LHCN-M2 (cell line): ENCODE measurements at places on chromosomes 12 and 14.

GRCh38 chr14:58553959-58554358 is 83.8 kb upstream of the DACT1 start:
- DNase-seq = no peak

DNA sequence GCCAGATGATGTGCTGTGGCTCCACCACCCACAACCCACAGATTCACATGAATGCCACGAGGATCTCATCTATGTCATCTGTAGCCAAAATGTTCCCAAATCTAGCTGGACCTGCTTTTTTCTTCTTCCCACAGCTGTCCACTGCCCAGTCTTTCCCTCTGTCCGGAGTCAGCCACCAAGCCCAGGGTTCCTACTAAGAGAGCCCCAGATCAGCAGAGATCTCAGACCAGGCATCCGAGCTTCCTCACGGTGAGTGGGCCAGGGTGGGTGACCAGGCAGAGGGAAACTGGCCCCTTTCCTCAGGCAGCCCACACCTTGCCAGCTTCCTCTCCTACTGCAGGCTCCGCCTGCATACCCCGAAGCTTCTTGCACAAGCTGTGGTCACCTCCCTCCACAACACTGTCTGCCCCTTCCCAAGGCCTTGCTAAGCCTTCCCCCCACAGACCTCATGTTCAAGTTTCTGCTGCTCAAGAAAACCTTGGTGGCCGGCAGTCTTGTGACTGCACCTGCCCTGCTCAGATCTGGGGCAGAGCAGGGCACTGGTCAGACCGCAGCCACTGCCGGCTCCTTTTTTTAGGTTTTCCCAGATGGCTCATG is 81.4 kb downstream of the ACTN1 start:
- no peak for DNase-seq

GRCh38 chr12:47190271-47190750 is 110.6 kb upstream of the AMIGO2 start:
- DNase-seq = peak; percentile 46

GRCh38 chr12:116325336-116325664 is 47.8 kb upstream of the MED13L start:
- no peak for DNase-seq

DNA sequence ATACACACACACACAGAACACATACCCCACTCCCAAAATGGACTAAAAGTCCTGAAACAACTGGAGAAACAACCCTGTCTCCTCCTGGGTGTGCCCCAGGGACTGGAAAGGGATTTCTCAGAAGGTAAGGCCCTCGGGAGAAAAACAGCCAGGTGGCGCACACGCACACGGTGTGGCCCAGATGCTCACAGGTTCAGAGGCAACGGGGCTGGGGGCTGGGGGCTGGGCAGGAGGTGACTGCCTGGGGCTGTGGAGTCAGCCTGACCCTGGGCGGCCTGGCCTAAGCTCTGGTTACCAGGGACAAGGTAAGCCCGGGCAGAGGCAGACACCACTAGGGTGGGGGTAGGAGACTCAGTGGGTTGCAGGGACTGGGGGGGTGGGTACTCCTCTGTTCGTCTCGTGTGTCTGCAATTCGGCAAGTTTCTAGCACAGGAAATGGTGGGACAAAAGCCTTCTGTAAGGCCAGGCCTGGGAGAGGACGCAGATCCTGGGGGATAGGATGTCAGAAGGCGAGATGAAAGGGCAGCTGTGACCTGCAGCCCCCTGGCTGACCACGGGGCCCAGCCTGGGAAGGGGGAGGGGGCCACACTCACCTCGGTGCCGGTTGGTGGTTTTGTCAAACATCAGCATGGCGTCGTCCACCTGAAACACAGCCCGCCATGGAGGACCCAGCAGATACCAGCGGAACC is 10.4 kb downstream of the MSI1 start:
- no peak for DNase-seq

GRCh38 chr12:104000807-104001434 is 35.2 kb downstream of the TDG start:
- no peak for DNase-seq
